ENCODE measurements at places on chromosomes 1 and 21.

DNA sequence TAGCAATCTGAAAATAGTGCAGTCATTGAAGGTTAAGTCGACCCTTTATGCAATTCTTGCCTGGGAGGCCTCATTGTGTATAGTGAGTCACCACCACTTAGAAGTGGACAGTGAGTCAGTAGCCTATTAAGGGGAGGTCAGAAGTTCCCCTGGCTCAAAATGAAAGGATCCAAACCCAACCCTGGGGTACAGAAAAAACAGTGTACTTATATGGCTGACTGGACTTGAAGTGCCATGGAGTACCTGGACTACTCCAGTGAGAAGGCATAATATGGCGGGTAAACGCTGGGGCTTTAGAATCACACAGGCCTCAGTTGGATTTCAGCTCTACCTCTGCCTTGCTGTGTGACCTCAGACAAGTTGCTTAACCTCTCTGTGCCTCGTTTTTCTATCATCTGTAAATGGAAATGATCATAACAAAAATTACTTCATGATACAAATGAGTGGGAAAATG is 2.2 kb upstream of the BCL9 start:
- DNase-seq = no peak

- DNase-seq = no peak
These were observed 507 bp downstream of the GLIS1 start for GRCh38 chr1:53738205-53739108.

- no peak for DNase-seq
These were observed 9.3 kb downstream of the SAMD11 start for GRCh38 chr1:932776-933602.

DNA sequence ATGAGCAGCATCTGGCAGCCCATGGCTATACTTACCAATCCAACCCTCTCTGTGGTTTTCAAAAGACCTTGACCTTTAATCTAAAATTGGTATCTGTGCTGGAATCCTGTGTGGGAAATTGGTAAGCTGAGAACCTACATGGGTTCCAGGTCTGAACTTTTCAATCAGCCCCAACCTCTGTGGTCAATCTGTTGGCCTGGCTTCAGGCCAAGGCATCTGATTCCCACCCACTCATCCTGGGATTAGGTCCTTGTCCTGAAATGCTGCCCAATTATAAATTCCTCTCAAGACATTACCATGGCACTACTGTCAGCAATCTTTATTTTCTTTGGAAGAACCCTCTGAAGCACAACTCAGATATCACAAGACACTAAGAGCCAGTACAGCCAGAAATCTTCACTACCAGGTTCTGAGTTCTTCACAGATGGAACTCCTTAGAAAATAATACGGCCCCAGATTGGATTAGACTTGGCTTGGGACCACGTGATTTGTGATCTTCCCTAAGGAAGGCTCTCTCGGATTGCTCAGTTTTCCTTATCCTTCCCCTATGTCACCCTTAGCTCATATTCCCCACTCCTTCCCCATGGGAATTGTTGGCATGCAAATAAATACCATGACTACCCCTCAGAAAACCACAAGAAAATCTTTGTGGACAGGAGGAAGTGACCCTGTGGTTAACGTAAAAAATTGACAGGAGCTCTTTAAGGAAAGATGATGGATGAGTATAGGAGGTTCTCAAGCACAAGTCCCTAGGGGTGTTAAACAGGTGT is 207.9 kb upstream of the ST6GALNAC5 start:
- DNase-seq = peak; percentile 45

- peak; percentile 51 for DNase-seq
These were observed 501 bp downstream of the FBXO6 start for GRCh38 chr1:11664336-11665065.

DNA sequence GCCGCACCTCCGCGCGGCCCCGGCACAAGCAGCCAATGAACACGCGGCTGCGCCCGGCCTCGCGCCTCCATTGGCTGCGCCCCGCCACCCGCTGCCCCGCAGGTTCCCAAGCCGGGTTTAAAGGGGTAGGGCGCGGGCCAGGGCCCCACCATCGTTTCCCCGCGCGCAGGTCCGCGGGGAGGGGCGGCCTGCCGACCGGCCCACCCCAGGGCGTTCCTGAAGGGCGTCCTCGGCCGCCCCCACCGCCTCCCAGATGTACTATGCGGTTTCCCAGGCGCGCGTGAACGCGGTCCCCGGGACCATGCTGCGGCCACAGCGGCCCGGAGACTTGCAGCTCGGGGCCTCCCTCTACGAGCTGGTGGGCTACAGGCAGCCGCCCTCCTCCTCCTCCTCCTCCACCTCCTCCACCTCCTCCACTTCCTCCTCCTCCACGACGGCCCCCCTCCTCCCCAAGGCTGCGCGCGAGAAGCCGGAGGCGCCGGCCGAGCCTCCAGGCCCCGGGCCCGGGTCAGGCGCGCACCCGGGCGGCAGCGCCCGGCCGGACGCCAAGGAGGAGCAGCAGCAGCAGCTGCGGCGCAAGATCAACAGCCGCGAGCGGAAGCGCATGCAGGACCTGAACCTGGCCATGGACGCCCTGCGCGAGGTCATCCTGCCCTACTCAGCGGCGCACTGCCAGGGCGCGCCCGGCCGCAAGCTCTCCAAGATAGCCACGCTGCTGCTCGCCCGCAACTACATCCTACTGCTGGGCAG is at the start of gene OLIG1:
TSS of gene OLIG1 (plus strand) at position 148 of the 750 bp plus-strand sequence. CDS start at position 254, 106 bp downstream.
- DNase-seq = peak; percentile 76

DNA sequence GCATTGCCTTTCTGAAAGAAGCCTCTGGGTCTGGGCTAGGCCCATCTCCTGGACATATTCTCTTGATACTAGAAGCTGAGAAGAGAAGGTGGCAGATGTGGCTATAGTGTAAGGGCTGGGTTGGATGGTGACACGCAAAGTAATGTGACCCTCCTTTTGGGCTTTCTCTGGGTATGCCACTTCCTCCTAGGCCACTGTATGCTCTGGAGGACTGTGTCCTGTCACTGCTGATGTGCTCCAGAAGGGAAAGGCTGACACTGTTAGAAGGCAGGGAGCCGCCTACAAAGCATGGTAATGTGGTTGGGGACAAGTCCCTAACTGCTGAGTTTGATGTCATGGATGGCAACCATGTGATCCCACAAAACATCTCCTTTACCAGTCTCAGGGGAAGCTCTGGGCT is 112.1 kb downstream of the BCAR3 start:
- DNase-seq = no peak

DNA sequence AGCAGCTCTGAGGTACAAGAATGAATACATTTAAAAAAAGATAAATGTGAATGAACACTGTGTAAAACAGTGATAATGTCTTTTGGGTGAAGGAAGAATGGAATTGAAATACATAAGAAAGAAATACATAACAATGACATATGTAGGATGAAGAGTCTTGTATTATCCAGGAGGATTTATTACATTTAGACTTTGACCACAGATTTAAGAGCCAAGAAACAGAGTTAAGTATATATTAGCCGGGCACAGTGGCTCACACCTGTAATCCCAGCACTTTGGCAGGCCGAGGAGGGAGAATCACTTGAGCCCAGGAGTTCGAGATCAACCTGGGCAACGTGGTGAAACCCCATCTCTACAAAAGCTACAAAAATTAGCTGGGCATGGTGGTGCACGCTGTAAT is 79.7 kb downstream of the SCCPDH start:
- no peak for DNase-seq

- no peak for DNase-seq
These were observed 314.2 kb upstream of the POU3F1 start for GRCh38 chr1:38360807-38361206.

DNA sequence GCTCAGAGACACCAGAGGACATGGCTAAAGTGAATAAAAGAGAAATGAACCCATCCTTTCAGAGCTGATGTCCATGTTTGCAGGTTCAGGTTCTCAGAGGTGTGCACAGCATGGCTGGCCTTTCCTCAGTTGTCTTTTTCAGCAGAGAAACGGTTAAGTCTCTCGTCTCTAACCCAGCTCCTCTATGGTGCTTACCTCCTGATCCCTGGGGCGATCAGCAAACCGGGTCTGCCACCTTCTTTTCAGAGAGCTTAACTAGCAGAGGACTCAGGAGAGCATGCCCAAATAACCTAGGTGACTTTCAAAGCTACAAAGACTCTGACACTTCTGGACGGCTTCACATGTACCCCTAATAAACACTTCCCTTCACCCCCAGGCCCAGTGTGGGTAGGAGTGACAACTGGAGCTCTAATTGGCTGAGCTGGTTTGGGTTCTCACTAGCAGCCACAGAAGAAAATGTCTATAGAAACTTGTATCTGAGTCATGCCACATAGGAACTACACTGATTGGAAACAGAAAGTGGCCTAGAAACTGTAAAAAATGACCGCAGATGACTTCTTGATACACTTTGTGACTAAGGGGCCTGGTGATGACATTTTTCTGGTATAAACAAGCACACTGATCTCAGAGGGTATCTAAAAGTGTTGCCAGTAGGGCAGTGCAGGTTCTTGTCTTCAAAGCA is at the start of gene AIM2:
TSS of gene AIM2 (minus strand) at position 329 of the 682 bp plus-strand sequence. CDS start 3,267 bp downstream, outside the sequence.
- no peak for DNase-seq

DNA sequence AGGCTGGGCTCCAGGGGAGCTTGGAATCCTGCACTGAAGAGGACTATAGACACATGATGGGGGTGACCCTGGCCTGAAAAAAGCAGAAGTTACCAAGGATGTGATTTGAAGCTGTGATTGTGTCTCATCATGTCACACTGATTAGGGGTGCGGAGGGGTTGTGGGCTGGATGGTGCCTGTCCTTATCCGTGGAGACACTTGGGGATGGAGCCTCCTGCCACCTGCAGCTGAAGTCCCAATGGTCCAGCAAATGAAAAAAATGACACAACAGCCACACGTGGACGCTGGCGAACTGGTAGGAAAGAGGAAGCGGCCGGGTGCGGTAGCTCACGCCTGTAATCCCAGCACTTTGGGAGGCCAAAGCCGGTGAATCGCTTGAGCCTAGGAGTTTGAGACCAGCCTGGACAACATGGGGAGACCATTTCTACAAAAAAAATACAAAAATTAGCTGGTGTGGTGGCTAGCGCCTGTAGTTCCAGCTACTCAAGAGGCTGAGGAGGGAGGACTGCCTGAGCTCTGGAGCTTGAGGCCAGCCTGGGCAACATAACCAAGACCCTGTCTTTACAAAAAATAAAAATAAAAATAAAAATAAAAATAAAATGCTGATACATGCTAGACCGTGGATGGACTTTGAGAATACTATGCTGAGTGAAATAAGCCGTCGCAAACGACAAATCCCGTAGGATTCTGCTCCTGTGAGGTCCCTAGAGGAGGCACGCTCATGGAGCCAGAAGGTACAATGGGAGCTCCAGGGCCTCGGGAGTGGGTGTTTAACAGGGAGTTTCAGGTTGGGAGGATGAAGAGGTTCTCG is 838 bp upstream of the IBA57 start:
- no peak for DNase-seq

GRCh38 chr1:247456914-247457639 is 827 bp downstream of the OR2B11 start:
- no peak for DNase-seq

GRCh38 chr1:13513063-13513894 is 524 bp downstream of the LRRC38 start:
- peak; percentile 12 for DNase-seq

DNA sequence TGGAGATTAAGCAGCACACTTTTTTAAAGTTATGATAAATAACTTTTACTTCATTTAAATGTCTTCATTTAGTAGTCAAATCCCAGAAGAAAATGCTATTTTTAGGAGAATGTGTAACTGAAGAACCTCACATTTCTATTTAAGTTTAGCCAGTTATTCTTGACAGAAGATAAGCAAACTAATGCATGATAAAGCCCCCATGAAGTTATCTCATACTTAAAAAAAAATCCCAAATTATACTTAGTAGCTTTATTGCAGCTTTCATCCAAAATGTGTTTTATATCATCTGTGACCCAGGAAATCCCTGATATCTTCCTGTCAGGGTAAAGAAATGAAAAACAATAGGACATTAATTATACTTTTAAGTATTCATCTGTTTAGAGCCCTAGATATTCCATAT is 124.8 kb upstream of the SYT6 start:
- no peak for DNase-seq

DNA sequence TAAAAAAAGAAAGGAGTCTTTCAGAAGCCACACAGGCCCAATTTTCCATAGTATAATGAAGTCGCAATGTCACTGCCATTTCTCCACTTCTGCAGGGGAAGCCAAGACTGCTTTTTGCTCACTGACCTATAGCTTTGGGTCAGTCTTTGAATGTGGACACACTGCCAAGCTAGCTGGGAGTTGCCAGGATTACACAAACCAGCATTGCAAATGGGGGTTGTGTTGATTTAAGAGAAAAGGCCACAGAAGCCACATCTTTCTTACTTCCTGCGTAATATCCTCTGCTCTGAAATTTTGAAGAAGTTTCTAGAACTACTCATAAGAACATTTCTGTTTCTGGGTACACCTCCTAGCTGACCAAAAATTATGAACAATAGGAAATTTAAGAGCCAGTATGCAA is 45.8 kb upstream of the SAMSN1 start:
- DNase-seq = no peak

- no peak for DNase-seq
These were observed 30.6 kb downstream of the POFUT2 start for GRCh38 chr21:45256912-45257672.

DNA sequence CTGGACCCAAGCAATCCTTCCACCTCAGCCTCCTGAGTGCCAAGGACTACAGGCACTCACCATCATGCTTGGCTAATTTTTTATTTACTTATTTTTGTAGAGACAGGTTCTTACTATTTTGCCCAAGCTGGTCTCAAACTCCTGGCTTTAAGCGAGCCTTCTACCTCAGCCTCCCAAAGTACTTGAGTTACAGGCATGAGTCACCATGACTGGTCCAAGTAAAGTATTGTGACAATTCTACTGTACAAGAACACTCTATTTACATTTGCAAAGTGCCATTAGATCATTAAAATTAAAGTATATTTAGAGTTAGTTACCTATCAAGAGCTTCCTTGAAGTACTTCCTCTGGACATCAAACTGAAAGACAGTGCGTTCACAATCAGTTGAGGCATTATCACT is 44.8 kb downstream of the NRDC start:
- DNase-seq = no peak

GRCh38 chr1:32031578-32032274 is 18.1 kb downstream of the KHDRBS1 start:
- no peak for DNase-seq

DNA sequence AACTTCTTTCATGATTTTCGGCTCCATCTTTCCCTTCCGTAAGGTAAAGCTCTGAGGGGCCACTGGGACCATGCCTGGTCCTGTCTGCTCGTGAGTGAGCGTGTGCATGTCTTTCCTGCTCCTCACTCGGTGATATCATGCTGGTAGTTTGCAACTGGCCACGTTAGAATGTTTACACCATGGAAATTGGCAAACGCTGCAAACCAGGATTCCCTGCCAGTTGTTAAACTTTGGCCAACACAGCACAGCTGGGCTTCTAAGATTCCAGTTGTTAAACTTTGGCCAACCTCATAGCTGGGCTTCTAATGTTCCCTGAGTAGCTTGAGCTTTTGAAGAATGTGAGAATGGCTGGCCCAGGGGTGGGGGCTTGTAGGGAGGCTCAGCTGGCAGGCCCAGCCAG is 68.0 kb upstream of the ACTL8 start:
- DNase-seq = no peak

GRCh38 chr1:31745096-31745945 is 18.8 kb downstream of the ADGRB2 start:
- DNase-seq = no peak

GRCh38 chr1:100109554-100110066 is 23.1 kb downstream of the SASS6 start:
- DNase-seq = no peak

GRCh38 chr1:97013136-97013535 is 291.6 kb downstream of the PTBP2 start:
- DNase-seq = no peak

- peak; percentile 25 for DNase-seq
These were observed 10.8 kb upstream of the ERMAP start for GRCh38 chr1:42806171-42806570.

- no peak for DNase-seq
These were observed 51.3 kb downstream of the PTP4A2 start for GRCh38 chr1:31886866-31887265.

GRCh38 chr1:3631320-3632260 is 6.8 kb downstream of the TPRG1L start:
- peak; percentile 63 for DNase-seq
